ENCODE measurements at places on chromosomes 3 and 15.

- DNase-seq = no peak
Measured at GRCh38 chr3:7504886-7505775, 644.2 kb downstream of the GRM7 start.

GRCh38 chr3:17954801-17955200 lies 212.4 kb upstream of the TBC1D5 start:
- DNase-seq = no peak

GRCh38 chr3:45986303-45986982 lies 9.2 kb downstream of the FYCO1 start:
- no peak for DNase-seq

DNA sequence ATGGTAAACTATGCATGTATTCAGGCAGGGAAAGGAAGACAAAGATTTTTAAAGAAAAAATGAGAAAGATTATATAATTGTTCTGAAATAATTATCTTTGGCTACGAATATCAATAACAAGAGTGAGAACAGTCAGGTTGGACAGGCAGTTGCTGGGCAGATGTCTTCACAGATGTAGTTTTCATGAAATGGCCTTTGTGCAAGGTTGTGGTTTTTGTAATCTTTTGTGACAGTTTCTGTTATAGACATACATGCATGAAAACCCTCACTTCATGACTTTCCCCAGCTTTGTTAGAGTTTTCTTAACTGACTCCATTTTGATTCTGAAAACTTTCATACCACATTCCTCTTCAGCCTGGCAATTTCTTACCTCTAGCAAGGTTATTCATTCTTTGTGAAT lies 34.9 kb upstream of the SLC25A36 start:
- DNase-seq = no peak

GRCh38 chr3:50474717-50475116 lies 28.7 kb downstream of the CACNA2D2 start:
- no peak for DNase-seq

GRCh38 chr3:102536456-102536855 lies 101.6 kb downstream of the ZPLD1 start:
- DNase-seq = no peak

GRCh38 chr15:100781961-100782530 lies 97.6 kb upstream of the ALDH1A3 start:
- no peak for DNase-seq

GRCh38 chr3:186997473-186997939 lies 67.2 kb downstream of the ST6GAL1 start:
- DNase-seq = no peak

GRCh38 chr3:157531301-157531660 lies 28.1 kb upstream of the VEPH1 start:
- no peak for DNase-seq

DNA sequence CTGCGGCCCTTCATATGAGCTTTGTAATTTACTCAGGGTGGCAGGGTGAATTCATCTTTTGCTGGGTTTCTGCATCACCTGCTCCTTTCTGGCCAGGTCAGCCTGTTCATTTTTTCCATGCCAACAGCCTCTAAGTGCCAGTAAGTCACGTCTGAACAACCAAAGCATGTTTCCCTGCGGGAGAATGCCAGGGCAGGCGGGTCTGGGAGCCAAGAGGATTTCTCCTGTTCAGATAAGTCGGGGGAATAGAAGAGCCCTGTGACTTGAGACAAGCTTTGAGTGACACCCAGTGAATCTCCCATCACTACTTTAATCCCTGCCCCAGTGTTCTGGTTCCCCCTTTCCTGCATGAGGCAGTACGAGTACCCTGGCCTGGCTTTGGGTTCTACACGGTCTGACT lies 153.1 kb downstream of the PGPEP1L start:
- DNase-seq = no peak

DNA sequence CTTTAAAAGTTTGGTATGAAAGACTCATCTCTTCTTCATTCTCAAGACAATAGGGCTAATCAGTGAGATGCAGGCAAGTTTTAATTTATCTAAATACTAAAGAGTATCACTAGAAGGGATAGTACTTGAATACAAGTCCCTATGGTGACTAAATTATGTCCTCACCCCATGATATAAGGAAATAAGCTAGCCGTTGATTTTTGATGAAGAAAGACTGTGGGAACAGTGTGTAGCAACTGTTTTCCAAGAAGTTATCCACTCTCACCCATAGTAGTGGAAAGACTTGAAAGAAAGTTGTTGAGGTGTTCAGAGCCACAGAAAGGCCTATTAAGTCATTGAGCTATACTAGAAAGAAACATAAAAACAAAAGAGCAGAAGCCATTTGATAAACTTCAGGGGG lies 36.7 kb downstream of the PIK3CA start:
- DNase-seq = no peak

DNA sequence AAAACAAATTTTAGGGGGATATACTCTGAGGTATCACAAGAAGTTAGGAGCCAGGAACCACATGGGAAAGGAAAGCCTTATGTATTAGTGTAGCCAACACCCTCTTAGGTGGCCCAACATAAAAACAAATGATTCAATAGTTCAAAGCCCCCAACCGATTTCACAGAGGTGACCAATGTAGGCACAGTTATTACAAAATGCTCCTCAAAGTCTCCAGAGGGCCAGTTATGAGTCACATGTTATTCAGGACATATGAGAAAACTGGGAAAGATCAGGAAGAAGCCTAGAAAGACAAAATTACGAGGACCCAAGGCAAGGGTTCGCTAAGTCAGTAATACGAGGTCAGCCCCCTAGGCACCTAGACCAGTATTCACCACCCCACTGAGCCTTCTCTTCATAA lies 29.9 kb upstream of the FBN1 start:
- no peak for DNase-seq

DNA sequence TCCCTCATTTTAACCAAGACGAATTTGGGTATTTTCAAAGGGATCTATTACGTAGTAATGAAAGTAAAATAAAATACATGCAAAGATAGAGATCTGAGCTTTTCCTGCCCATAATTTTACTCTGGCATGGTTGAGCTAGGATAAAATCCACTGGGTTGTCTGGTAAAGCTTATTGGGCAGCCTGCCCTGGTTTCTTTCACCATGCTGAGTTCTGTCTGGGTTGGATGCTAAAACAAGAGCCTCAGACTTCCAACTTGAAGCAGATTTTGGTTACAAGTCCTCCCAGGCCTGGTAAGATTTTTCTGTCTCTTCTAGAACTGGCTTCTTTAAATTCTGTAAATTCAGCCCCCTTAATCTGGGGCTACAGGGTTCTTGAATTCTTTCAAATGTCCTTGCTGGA lies 86.8 kb downstream of the SAMMSON start:
- DNase-seq = no peak

DNA sequence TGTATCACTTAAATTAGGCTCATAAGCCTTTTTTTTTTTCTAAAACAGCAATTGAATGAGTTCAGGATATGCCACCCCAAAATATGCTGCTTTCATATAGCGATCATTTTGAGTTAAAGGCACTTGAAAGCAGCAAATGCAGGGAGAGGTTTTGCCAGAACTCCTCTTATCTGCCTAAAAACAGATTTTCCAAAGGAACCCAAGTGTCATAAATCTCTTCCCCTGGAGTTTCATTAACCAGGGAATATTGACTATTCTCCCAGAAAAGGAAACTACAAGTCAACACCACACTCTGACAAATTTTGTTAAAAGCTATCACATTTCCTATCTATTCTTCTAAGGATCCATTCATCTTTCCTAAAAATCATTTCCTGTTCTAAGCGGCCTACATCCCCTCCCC lies 11.3 kb downstream of the DNAAF4 start:
- no peak for DNase-seq

GRCh38 chr3:169354774-169355501 lies 308.6 kb downstream of the MECOM start:
- DNase-seq = no peak

- DNase-seq = no peak
Measured at GRCh38 chr3:16480861-16481545, 32.5 kb downstream of the RFTN1 start.

- DNase-seq = no peak
Measured at GRCh38 chr15:87661454-87662355, 594.8 kb downstream of the NTRK3 start.

DNA sequence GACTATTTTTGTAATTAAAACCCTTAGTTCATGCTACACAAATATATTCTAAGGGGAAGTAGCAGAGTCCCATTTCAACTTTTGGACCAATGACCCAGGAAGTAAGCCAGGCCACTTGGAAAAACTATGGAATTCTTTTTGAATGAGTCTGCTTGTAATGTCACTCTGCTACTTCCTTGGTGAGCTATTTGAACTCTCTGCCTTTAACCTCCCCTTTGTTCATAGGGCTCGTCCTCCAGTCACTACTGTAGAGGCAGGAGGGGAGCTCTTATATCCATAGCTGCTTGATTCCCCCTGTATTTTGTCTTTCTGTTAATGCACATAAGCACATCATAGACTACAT lies 119.6 kb downstream of the UACA start:
- no peak for DNase-seq

GRCh38 chr3:70582803-70583202 lies 270.4 kb upstream of the MDFIC2 start:
- DNase-seq = no peak

- peak; percentile 95 for DNase-seq
Measured at GRCh38 chr3:66998113-66998903, at the start of gene KBTBD8. KBTBD8 (plus strand) TSS chr3:66998307; CDS start chr3:66998356, 49 bp downstream.

DNA sequence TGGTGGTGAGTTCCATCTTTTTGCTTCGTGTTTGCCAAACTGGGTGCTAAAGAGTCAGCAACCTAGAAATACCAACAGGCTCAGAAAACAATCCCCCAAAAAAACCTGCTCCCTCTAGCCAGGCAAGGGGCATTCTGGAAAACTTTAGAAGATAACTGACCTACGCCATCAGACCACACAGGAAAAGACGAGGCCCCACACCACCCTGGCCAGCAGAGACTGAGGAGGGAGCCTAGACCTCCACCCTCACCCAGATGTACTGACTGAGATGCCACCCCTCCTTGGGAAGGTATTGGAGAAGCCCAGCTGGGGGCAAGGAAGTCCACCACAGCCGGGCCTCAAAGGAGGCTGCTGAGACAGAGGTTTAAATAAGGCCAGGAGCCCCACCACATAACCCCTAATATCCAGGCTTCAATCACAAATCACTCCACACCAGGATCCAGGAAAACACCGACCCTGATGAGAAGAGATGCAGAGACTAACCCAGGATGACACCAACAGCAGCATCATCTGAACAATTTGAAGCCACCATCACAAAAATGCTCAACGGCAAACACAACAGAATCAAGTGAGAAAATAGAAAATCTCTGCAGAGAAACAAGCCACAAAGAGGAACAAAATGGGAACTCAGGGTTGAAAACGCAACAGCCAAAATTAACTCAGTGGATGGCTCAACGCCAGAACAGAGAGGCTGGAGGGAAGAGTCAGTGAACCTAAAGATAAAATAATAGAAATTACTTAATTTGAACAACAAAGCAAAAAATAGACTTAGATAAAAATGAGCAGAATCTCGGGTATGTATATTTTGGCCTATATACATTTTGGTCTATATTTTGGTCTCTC lies 61.0 kb downstream of the TPRA1 start:
- DNase-seq = no peak

DNA sequence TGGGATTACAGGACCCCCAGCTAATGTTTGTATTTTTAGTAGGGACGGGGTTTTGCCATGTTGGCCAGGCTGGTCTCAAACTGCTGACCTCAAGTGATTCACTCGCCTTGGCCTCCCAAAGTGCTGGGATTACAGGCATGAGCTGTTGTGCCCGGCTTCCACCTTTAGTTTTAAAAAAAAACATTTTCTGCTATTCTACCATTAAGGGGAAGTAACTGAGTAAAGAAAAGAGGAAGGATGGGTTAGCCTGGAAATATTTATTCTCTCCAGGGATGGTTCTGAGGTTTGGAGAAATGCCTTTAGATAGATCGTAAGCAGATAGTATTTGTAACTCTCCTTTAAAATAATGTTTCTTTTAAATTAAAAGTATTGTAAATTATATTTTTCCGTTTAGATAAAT lies 3.1 kb downstream of the AP4E1 start:
- DNase-seq = no peak

GRCh38 chr3:192906940-192907339 lies 10.7 kb downstream of the MB21D2 start:
- DNase-seq = no peak

GRCh38 chr15:101052031-101052620 lies 133.0 kb downstream of the LRRK1 start:
- DNase-seq = no peak

DNA sequence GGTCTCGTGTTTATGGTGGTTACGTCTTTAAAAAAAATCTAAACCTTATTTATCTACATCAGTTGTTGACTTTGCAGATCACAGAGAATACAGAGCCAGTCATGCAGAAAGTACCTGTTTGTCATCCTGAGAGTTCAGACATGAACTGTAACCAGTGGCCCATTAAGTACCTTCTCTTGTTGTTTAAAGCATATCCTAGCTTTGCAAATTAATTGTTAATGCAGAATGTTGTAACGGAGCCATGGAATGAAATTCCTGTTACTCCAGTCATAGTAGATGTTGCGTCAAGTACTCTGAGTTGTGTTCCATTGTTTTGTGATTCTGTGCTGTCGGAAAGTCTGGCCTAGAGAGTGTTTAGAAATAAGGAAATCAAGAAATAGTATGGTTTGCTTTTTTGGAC lies 205.2 kb downstream of the RBMS3 start:
- no peak for DNase-seq

- no peak for DNase-seq
Measured at GRCh38 chr3:58874248-58874741, 175.5 kb downstream of the CFAP20DC start.

DNA sequence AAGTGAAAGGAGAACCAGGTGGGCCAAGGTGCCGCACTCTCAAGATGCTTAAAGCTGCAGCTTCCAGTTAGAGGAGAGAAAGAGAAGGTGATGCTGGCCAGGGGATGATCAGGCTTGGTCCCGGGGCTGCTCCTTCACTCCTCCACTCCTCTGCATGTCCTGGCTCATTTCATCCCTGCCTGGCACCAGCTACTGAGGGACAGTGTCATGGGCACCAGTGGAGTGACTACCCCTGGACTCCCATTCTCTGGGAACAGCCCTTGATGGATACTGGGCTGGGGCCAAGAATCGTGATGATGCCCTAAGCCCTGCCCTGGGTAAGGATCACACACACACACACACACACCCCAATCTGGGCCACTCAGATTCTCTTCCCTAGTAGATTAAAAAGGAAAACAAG lies 243.7 kb downstream of the UACA start:
- DNase-seq = no peak

GRCh38 chr15:27592036-27592760 lies 506.9 kb downstream of the OCA2 start:
- DNase-seq = no peak

- no peak for DNase-seq
Measured at GRCh38 chr3:46845397-46845859, 17.8 kb downstream of the MYL3 start.

GRCh38 chr15:55775316-55775715 lies 32.4 kb upstream of the PRTG start:
- DNase-seq = no peak
